ENCODE measurements at places on chromosomes 11 and 22.

DNA sequence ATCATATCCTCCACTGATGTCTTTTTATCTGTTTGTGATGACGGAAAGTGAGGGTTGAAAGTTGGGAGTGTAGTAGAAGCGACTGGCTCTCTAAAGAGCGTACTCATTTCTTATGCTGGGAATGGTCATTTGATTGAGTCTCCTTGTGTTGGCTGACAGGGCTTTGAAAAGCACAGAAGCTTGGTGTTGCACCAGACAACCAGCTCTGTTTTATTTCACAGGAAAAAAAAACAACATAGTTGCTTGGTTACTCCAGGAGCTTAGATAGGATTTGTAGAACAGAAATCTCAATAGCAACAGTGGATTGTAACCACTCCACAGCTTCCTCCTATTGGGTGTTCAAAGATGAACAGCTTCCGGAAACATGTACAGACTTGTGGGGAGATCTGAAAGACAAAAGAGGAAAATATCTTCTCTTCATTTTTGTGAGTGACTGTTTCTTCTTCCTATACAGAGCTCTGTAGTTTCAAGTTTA is 2.7 kb downstream of the RBM14 start:
- DNase-seq = no peak

- no peak for DNase-seq
Measured at GRCh38 chr11:88405853-88406252, 68.3 kb upstream of the CTSC start.

- no peak for DNase-seq
Measured at GRCh38 chr11:72890881-72891280, 76.7 kb downstream of the ATG16L2 start.

GRCh38 chr11:14455648-14456430 is 43.8 kb downstream of the COPB1 start:
- no peak for DNase-seq

DNA sequence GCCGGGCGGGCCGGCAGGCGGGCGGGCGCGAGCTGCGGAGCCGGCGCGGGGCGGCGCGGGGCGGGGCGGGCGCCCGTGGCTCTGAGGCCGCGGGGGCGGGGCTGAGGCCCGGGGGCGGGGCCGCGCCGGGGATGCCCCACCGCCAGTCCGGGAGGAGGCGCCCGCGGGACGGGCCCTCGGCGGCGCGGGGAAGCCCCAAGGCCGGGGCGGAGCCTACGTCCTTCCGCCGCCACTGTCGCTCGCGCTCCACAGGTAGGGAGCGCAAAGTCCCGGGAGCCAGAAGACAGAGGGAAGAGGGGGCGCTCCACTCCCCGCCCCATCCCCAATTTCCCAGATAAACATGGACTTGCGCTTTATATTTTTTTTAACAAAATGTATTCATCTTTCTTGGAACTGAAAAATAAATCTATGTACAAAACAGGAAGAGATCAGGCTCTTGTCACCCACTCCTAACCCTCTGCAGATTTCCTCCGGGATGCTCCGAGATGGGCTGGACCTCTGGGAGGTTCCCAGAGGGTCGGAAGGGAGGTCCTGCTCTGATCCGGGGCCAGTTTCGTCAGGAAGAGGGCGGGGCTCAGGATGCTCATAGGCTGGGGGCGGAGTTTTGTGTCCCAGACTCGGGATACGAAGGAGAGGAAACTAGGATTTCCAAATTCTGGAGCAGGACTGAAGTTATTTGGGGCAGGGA is at the start of gene MAP4K2:
MAP4K2 (minus strand) TSS at position 57 of the 688 bp plus-strand sequence. CDS start 65 bp downstream, outside the sequence.
- no peak for DNase-seq

- no peak for DNase-seq
Measured at GRCh38 chr22:31278626-31279326, 13.5 kb downstream of the PIK3IP1 start.

DNA sequence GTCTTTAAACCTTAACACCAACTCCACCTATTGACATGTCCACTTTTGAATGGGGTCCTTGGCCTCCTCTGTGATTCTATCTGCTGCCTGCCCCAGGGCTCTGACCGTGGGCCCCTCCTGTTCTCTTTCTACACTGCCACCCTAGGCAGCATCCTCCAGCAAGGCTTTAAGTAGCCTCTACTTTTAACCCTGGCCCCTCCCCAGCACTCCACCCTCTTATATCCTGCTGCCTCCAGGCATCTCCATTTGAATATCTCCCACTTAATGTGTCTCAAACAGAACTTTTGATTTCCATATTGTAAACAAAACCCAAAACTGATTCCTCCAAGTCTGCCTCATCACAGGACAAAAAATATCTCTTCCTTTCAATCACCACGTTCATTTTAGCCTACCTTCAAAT is 90.5 kb upstream of the ARHGAP32 start:
- DNase-seq = no peak

- no peak for DNase-seq
Measured at GRCh38 chr22:23786261-23786710, 480 bp upstream of the SMARCB1 start.

GRCh38 chr11:93034031-93034722 is 64.7 kb downstream of the MTNR1B start:
- no peak for DNase-seq

DNA sequence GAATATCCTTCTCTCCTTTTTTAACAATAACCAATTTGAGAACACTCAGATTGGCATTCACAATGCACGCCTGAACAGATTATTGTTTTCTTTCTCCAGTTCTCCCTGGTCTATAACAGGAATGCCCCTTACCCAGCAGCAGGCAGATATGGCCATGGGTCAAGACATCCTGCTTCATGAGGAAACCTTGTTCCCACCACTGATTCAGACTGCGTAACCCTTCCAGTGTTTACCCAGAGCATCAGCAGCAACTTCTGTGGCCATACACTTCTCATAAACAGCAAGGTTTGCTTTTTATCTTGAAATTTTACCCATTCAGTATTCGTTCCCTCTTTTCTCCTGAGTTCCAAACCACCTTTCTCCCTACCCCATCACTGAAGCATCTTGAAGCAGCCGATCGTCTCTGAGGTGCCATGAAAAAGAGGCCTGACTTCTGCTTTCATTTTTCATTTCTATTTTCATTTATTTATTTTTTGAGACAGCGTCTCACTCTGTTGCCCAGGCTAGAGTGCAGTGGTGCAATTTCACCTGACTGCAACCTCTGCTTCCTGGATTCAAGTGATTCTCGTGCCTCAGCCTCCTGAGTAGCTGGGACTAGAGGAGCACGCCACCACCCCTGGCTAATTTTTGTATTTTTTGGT is 9.6 kb downstream of the PTS start:
- no peak for DNase-seq

DNA sequence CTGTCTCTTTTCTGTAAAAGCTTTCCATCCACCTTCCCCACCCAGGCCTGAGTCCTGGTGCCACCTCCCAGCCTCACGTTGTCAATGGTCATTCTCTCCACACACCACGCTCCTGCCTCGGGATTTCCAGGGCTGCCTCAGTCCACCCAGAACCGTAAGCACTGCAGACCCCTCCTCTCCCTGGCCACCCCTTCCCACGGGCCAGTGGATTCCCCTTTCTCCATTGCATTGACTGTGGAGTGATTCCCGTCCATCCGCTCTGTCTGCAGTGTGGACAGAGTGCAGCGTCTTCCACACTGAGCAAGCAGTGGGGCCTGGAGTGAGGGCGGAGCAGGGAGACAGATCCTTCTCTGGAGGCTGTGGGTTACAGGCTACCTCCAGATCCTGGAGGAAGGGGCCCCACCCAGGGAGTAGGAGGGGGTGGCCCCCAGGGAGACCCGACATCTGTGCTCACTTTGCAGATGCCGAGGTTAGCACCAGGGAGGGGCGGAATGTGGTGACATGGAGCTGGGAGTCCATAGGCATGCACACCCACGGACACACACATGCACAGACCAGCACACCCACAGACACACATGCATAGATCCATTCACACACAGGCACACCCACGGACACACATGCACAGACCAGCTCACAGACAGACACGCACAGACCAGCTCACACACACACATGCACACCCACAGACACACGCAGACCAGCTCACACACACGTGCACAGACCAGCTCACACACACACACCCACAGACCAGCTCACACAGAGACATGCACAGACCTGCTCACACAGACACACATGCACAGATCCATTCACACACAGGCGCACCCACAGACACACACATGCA is 109.6 kb upstream of the B3GAT1 start:
- DNase-seq = no peak

- DNase-seq = no peak
Measured at GRCh38 chr11:80320765-80321164, 879.9 kb upstream of the TENM4 start.

GRCh38 chr11:68051191-68052136 is 12.6 kb downstream of the TCIRG1 start:
- no peak for DNase-seq
